ENCODE measurements at places on chromosomes 3 and 15. TPM values are rescaled to one million over a fixed set of nuclear protein-coding genes. Genes with fewer than 3 reads are reported as not detected.
A peak's percentile ranks its signal among the peaks of the same experiment; 100 is the strongest.

Gene AHSG
- total RNA-seq: not detected

Gene RTP1
- not detected for total RNA-seq

Gene DCLK3
- total RNA-seq: under 0.01 TPM

Gene SPTBN5
- total RNA-seq: 0.11 TPM

GRCh38 chr3:28917895-28918475, 362.9 kb upstream of the RBMS3 start:
- H3K27ac ChIP-seq: no peak overlapping the region
- no peaks in the 10 kb centered on the region for H3K27me3 ChIP-seq
- no peak overlapping the region for H3K4me3 ChIP-seq
- H3K36me3 ChIP-seq: no peaks in the 10 kb centered on the region
- H3K4me1 ChIP-seq: peaks cover 13% of the 10 kb centered on the region
- DNase-seq: no peak

DNA sequence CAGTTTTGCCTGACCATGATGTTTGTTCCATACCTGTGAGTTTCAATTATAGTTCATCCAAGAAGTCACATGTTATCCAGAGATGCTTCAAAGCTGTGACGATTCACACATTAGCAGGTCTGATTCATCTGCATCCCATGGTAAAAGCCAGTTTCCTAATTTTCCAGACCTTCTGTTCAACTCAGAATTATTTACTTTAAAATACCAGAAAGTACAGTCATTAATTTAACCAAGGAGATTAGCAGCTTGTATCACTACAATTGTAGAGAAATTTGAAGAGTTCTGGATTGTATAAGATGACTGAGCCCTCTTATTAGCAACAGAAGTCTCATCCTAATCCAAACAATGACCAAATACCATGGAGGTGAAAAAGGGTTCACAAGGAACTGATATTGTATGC, 76.1 kb upstream of the THBS1 start:
- H3K4me1 ChIP-seq: peaks cover 35% of the 10 kb centered on the region
- no peaks in the 10 kb centered on the region for H3K36me3 ChIP-seq
- H3K27me3 ChIP-seq: no peaks in the 10 kb centered on the region

GRCh38 chr3:141575879-141576743, 89.3 kb downstream of the RASA2 start:
- no peaks in the 10 kb centered on the region for H3K27me3 ChIP-seq
- peak; percentile 44 for DNase-seq

DNA sequence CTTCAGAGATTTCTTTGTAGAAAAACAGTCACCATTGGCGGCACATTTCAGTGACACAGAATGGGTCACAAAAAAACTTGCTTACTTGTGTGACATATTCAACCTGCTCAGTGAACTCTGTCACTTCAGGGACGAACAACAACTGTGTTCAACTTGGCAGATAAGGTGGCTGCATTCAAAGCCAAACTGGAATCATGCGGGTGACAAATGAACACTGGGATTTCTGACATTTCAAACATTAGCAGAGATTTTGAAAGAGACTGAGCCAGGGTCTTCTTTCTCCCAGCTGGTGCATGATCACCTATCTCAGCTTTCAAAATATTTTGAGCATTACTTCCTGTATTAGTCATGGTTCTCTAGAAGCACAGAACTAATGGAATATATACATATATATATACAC, 1.9 kb upstream of the EID1 start:
- H3K27me3 ChIP-seq: no peaks in the 10 kb centered on the region
- no peak for DNase-seq
- H3K4me3 ChIP-seq: no peak overlapping the region
- H3K27ac ChIP-seq: no peak overlapping the region
- H3K36me3 ChIP-seq: peaks cover 6% of the 10 kb centered on the region

Measured in GM23248 (cell line).